Stimulated activated memory B cell treated with anti-CD40 and anti-IgM and Interleukin-4, amounts not matched to agents 10 μg/mL and 1 μg/mL and 100 μg/mL, for 72 hours (primary cell): ENCODE measurements at places on chromosomes 16 and 17.

GRCh38 chr17:17870247-17870646 is 33.5 kb upstream of the SREBF1 start:
- no peak for ATAC-seq

DNA sequence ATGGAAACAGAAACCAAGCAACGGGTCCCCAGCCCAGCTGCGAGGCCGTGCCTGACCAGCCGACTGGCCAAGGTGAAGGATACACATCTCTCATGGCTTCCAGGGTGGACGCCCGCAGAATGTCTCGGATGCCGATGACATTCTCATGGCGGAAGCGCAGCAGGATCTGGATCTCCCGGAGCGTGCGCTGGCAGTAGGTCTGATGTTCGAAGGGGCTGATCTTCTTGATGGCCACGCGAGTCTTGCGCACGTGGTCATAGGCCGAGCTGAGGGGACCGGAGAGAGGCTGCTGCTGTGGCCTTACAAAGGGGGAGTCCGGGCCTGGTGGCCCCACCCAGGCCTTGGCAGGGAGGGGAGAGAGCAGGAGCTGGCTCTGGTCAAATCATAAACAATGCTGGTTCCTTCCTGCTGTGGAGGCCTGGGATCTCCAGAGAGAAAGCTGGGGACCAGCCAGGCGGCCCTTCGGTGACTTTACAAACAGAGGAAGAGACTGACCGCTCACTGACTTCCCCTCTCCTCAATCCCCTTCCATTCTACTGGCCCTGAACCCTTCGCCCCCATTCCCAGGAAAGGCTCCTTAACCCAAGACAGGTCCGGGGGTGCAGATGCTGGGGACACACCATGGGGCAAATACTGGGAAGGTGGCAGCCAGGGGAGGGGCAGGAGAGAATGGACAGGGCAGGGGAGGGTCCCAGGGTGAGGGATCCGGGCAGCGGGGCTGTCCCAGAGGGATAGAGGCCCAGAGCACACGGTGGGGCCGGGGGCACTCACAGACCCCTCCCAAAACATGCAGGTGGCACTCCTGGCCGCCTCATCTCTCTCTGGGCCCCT is 1.1 kb downstream of the MAPK3 start:
- ATAC-seq: no peak

- ATAC-seq: no peak
Measured at GRCh38 chr17:46143827-46144236, 49.4 kb downstream of the KANSL1 start.

DNA sequence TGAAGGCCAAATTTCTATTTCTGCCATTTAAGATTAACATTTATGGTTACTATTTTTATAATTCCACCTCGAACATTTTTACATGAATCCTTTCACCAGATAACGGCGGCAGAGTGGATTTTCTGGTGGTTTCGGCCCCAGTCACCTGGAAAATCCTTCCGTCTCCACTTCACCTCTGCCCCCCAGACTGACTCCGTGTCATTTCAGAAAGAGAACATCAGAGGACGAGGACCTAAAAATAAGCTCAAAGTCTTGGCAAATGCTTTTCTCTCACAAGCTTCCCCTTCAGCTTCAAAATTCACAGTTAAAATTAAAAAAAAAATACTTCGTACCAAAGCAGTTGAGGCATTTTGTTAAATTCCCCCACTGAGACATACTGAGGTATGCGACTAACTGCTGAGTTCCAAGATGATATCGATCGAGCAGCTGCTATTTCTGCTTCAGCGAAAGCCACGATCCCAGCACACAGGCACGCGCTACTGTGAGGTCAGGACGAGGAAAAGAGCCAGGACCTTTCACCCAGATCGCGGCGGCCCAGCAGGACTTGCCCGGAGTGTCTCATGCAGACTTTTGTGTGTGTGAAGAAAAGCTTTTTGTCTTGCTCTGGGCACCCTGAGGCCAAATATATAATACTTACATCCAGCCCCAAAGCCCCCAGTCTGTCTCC is 36.8 kb downstream of the ASPA start:
- no peak for ATAC-seq

- no peak for ATAC-seq
Measured at GRCh38 chr16:87919681-87919994, 16.7 kb downstream of the CA5A start.

- ATAC-seq: peak; percentile 87
Measured at GRCh38 chr16:89039756-89040155, 53.9 kb upstream of the ACSF3 start.

DNA sequence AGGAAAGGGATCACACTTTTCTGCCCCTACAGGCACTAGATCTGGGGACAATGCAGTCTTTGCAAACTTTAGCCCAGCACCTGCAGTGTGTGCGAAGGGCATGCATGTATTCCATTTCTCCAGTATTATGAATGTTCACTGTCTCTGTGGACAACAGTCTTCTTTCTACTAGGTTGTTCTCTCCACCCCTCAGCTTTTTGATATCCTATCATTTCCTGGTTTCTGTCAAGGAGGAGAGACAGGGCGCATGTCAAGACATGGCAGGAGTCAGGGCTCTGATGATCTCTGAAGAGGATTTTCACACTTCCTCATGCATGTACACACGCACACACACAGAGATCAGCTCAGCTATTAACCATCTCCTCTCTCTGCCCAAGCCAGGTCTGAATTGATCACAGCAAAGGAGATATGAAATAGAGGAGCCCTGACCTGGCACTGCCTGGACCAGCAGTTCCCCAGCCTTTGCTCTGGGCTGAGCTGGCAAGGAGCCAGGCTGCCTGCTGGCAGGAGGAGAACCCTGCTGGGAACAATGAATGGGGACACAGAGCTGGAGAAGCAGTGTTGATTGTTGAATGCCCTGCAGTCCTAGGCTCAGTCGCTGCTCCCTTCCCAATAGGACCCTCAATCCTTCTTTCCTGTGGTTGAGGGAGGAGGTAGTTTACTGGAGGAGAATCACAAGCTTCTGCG is 2.6 kb downstream of the GPR179 start:
- ATAC-seq: no peak

- ATAC-seq: no peak
Measured at GRCh38 chr17:12983991-12984884, 33.6 kb downstream of the ELAC2 start.

- ATAC-seq: no peak
Measured at GRCh38 chr16:4935241-4935855, 1.6 kb downstream of the PPL start.

DNA sequence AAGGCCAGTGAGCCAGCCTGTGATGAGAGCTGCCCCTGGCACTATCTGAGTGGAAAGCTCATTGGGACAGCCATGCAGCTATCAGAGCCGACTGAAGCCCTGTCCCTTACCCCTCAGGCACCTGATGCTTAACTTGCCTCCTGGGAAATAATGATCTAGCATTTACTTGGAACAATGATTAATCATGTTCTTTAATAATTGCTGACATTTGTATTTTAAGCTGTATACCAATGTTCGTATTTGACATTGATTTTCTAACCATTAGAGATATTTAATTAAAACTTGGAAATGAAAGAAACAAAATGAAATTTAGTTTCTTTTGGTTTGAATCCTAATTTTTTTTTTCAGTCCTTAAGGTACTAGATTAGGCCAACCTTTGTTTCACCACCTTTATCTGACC is 10.5 kb downstream of the PDP2 start:
- ATAC-seq: no peak

GRCh38 chr16:77868052-77868451 is 79.7 kb downstream of the VAT1L start:
- ATAC-seq: no peak

DNA sequence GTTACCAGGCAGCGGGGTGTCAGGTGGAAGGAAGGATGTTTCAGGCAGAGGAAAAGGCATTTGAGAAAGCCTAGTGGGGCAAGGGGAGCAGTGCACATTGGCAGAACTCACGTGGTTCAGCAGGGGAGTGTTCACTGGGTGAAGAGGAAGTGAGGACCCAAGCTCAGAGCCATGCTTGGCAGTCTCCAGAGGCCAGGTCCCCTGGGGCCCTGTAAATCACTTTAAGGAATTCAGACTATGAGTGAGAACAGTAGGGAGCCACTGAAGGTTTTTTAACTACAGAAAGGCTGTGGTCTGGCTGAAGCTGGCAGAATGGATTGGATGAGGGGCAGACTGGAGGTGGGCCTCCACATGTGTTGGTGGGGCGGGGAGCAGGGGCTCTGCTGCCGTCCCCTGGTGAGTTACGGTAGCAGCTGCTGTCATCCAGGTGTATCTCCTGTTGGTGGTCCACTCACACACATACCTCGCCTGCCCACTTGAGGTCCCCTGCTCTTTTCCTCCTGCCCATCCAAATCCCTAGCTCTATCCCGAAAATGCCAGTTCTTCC is 5.1 kb downstream of the CLEC16A start:
- ATAC-seq: peak; percentile 95

DNA sequence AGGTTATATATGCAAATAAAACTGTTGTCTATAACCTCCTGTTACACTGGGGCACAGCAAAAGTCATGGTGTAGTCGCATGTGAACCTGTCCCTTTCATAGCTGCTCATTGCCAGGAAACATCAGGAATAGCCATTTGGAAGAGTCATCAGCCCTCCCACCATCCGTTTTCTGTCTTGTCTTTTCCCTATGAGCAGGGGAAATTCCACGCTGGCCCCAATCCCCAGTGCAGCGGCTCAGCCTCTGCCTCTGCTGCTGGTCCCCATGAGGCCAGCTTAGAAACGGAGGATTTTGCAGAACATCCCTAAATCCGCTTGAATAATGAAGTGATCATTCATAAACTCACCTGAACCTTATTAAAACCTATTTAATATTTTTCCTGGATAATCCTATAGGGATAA is 10.5 kb downstream of the MAPT start:
- ATAC-seq: no peak

DNA sequence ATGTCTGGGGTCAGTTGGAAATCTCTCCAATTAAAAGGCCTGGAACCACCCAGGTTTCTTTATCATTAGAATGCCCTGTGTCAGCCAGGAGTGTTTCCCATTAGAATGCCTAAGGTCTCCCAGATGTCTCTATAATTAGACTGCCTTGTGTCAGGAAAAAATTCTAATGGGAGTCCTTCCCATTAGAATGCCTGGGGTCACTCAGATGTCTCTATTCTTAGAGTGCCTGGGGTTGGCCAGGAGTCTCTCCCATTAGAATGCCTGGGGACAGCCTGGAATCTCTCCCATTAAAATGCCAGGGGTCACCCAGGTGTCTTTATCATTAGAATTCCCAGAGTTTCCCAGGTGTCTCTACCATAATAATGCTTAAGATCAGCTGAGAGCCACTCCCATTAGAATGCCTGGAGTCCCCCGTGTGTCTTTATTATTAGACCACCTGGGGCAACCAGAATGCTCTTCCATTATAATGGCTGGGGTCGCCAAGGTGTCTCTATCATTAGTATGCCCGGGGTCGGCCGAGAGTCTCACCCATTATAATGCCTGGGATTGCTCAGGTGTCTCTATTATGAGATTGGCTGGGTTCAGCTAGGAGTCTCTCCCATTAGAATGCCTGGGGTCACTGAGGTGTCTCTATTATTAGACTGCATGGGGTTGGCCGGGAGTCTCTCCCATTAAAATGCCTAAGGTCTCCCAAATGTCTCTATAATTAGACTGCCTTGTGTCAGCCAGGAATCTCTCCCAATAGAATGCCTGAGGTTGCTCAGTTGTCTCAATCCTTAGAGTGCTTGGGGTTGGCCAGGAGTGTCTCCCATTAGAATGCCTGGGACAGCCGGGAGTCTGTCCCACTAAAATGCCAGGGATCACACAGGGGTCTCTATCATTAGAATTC is 2254.6 kb downstream of the TP53TG3F start:
- ATAC-seq: no peak

- no peak for ATAC-seq
Measured at GRCh38 chr16:48497932-48498768, 111.8 kb downstream of the N4BP1 start.

DNA sequence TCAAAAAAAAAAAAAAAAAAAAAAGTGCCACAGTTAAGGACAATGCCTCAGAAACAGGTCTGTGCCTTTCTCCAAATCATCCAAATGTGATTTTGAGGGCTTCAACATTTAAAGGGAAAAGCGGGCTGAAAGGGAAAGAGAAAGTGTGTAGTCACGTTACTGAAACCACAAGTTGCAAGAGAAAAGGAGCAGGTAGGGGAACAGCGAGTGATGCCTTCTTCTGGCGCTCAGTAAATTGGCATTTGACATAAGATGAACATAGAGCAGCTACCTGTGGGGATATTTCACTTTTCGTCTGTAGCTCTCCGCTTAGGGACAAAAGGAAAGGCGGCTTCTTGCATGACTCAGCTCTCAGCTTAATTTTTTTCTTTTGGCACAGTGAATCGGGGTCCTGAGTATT is 11.1 kb downstream of the CMTM2 start:
- ATAC-seq: no peak

DNA sequence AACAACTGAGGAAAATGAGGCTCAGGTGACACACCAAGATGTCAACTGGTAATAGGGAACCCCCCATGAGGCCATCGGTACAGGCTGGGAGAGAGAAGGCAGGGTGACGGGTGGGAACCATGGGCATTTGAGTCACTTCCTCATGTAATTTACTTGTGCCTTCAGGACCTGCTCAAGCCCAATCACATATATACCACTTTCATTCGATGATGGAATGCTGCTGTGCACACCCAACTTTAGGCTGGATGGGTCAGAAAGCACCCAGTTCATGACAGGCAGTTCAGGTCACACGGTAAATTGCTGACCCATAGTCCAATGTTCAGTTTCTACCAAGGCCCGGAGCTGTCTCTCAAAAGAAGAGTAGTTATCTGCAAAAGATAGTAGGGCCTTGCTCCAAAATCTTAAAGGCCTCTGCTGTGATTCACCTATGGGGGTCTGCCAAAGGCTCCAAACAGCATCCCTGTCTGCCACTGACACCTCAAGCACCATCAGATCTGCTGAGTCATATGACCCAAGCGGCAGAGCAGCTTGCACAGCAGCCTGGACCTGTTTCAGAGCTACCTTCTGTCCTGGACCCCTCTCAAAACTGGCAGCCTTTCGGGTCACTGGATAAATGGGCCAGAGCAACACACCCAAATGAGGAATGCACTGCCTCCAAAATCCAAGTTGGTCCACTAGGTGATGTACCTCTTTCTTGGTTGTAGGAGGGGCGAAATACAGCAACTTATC is 24.7 kb downstream of the ZZEF1 start:
- no peak for ATAC-seq

DNA sequence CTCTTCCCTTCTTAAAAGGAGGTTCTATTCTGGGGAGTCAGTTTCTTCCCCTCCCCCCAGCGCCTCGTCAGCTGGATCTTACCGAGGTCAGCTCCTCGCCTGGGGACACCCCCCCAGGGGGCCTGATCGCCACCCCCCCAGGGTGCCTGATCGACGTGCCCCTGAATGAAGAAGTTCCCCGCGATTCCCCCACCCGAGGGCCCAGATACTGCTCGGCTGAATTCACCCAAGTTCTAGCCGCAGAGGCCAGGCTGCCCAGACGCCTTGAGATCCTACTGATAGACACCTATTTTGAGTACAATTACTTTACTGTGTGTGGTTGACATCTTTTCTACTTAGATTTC is 1.4 kb downstream of the RAB11FIP3 start:
- no peak for ATAC-seq

DNA sequence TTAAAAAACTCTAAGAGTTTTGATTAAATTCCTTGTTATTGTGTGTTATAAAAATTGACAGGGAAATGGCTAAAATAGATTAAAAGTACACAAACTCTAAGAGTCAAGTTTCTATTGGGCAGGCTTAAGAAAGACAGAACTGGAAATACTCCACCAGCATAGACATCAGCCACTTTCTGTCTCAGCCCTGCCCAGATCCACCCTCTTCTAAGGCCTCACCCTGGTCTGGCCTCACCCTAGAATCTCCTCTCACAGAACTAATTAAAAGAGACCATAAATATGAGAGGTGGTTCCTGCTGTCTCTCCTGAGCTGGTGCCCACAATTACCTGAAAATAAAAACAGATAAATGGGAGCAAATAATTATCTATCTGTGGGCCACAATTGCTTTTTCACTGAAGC is 1951.0 kb downstream of the TP53TG3F start:
- ATAC-seq: no peak
